ENCODE measurements at places on chromosomes 4 and X. TPM values are rescaled to one million over a fixed set of nuclear protein-coding genes. Genes with fewer than 3 reads are reported as not detected.
A peak's percentile ranks its signal among the peaks of the same experiment; 100 is the strongest.

SPINK2 gene
- not detected for total RNA-seq

DNA sequence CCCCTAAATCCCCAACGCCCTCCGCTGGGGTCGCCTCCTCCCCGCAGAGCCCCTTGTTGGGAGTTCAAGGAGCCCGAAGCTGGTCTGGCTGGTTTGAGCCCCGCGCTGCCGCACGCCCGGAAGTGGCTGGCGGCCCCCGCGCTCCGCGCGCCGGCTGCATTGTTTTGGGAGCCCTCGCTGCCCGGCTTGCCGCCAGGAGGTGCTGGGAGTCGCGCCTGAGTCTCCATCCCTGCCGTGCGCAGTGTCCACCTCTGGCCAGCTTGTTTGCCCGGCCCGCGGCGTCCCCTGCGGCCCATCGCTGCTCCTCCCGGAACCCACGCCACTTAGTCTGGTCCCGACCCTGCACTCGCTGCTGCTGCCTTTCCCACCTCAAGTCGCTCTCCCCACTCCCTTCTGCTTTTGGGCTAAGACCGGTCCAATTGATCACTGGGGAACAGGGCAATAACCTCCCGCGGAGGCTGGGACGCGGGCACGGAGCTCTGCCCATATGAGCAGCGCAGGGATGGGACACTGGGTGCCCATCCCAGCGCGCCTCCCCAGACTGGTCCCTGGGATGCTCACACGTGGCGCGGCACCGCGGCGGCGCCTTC, 2.2 kb upstream of the SFRP2 start:
- no peaks in the 10 kb centered on the region for H3K36me3 ChIP-seq
- no peak overlapping the region for H3K27ac ChIP-seq
- H3K4me1 ChIP-seq: peaks cover 6% of the 10 kb centered on the region

DNA sequence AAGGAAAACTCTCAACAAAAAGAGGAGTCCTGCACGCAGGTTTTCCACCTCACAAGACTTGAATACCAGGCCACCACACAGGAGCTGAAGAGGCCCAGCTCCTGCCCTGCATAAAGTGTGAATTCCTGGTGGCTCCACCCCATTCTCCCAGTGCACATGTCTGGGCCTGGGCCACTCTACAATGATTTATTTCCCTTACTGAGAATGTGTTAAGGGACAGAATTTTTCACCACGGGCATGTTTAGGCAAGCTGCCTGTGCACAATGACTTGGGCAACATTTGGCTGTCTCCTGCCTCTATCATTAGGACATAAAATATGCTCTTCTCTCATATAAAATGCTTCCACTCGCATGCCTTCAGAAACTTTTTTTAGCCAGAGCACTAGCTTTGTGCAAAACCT, 197.1 kb downstream of the SLC7A11 start:
- H3K27ac ChIP-seq: no peak overlapping the region
- H3K4me3 ChIP-seq: no peak overlapping the region
- no peaks in the 10 kb centered on the region for H3K27me3 ChIP-seq
- no peak for DNase-seq

DNA sequence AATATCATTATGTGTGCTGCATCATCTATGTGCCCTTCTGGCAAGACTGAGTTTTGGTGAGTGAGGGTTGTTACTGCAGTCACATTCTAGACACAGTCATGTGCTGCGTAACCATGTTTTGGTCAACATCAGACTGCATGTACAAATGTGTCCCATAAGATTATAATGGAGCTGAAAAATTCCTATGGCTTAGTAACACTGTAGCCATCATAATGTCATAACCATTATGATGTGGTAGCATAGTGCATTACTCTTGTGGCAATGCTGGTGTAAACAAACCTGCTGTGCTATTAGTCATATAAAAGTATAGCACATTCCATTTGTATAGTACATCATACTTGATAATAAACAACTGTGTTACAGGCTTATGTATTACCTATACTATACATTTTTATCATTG, 198.1 kb upstream of the NUDT6 start:
- H3K36me3 ChIP-seq: no peaks in the 10 kb centered on the region
- no peaks in the 10 kb centered on the region for H3K27me3 ChIP-seq
- no peak overlapping the region for H3K4me3 ChIP-seq

PLXNA3 gene
- total RNA-seq: 2.1 TPM

PROM1 gene
- 24.6 TPM for total RNA-seq

- H3K27me3 ChIP-seq: no peaks in the 10 kb centered on the region
- DNase-seq: no peak
- H3K27ac ChIP-seq: no peak overlapping the region
- H3K4me1 ChIP-seq: no peaks in the 10 kb centered on the region
These were observed 9.6 kb downstream of the XIAP start for GRCh38 chrX:123869488-123869887.

GRCh38 chrX:51144828-51145442, 187.7 kb upstream of the NUDT10 start:
- H3K4me3 ChIP-seq: no peak overlapping the region
- H3K27me3 ChIP-seq: peaks cover 4% of the 10 kb centered on the region
- DNase-seq: no peak

- H3K4me1 ChIP-seq: no peaks in the 10 kb centered on the region
- no peak for DNase-seq
- H3K27ac ChIP-seq: no peak overlapping the region
These were observed 229.9 kb upstream of the UGT8 start for GRCh38 chr4:114368751-114369150.

DNA sequence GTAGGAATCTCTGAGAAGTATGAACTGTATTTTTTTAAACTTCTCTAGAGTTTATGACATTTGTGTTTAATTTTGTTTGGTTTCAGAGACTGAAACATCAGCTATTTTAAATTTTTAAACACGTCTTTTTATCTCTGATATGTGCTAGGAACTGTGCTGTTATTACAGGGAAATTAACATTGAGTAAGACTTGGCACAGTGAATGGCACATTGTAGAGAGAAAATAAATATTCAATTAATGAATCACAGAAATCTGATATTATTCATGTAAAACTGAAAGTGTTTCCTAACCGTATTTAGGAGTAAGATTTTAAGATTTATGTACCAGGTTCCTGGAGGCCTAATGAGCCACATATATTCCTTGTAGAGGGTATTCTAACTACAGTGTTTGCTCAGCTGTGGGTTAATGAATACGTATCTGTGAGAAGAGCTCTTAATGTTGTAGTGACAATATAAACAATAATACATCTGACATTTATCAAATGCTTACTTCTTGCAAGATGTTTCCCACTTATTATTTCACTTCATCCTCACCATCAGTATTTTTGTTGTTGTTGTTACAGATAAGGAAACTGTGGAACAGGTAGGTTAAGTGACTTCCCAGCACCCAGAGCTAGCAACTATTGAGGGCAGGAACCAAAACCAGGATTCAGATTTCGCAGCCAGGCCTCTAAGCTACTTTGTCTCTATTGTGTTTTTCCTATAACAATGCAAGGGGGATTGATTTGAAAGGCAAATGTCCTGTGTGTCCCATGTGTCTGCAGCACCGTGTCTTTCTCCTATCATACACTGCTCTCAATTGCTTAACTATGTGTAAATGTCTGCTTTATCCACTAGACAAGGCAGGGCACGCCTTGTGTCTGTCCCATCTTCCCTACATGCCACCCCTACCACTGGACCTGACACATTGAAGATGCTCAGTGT, 121.1 kb upstream of the FAM9C start:
- H3K27ac ChIP-seq: peak overlapping the region; percentile 50
- no peak overlapping the region for H3K4me3 ChIP-seq
- no peaks in the 10 kb centered on the region for H3K36me3 ChIP-seq
- H3K4me1 ChIP-seq: no peaks in the 10 kb centered on the region

PHKA1 gene
- total RNA-seq: 9.0 TPM

GRCh38 chr4:38160487-38161207, 200.4 kb downstream of the PTTG2 start:
- peak overlapping the region; percentile 61 for H3K27ac ChIP-seq
- no peaks in the 10 kb centered on the region for H3K36me3 ChIP-seq
- no peak overlapping the region for H3K4me3 ChIP-seq
- no peaks in the 10 kb centered on the region for H3K27me3 ChIP-seq

DCLK2 gene
- 0.29 TPM for total RNA-seq

RNF150 gene
- total RNA-seq: 58.2 TPM

- H3K27me3 ChIP-seq: no peaks in the 10 kb centered on the region
- no peak overlapping the region for H3K4me3 ChIP-seq
- H3K27ac ChIP-seq: no peak overlapping the region
- no peak for DNase-seq
These were observed 482.1 kb upstream of the CPEB2 start for GRCh38 chr4:14520171-14520570.

CENPVL2 gene
- total RNA-seq: not detected

GRCh38 chr4:96558466-96558865, 718.6 kb downstream of the PDHA2 start:
- no peaks in the 10 kb centered on the region for H3K27me3 ChIP-seq
- H3K4me3 ChIP-seq: no peak overlapping the region
- H3K27ac ChIP-seq: no peak overlapping the region
- no peaks in the 10 kb centered on the region for H3K4me1 ChIP-seq
- H3K36me3 ChIP-seq: no peaks in the 10 kb centered on the region

ZCCHC18 gene
- 7.2 TPM for total RNA-seq

TRIM60 gene
- total RNA-seq: not detected

TFE3 gene
- total RNA-seq: 45.6 TPM

DNA sequence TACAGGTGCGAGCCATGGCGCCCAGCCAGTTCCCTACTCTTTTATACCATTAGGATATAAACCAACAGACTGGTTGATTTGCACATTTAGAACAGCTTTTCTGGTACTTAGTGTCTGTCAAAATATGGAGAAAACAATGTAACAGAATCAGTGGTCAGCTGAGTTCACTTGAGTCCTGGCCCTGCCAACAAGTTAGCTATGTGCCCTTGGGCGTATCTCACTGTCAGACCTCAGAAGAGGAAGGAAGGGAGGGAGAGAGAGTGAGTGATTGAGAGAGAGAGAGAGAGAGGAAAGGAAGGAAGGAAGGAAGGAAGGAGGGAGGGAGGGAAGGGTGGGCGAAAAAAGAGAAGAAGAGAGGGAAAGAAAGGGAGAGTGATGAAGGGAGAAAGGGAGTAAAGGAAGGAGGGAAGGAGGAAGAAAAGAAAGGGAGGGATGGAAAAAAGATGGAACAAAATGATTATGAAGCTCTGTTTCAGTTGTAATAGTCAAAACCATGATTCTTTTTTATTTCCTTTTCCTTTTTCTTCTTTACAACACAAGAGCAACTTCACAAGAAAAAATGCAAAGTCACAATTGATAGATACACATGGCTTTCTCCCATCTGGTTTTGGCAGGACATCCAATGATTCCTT, 55.7 kb upstream of the PDGFRA start:
- H3K4me1 ChIP-seq: no peaks in the 10 kb centered on the region
- no peak overlapping the region for H3K27ac ChIP-seq
- H3K4me3 ChIP-seq: no peak overlapping the region
- no peak for DNase-seq
- H3K36me3 ChIP-seq: no peaks in the 10 kb centered on the region
- no peaks in the 10 kb centered on the region for H3K27me3 ChIP-seq

GRCh38 chr4:7676398-7676922, 241.7 kb upstream of the PSAPL1 start:
- no peak for DNase-seq
- no peak overlapping the region for H3K4me3 ChIP-seq
- H3K27me3 ChIP-seq: no peaks in the 10 kb centered on the region
- no peak overlapping the region for H3K27ac ChIP-seq
- H3K4me1 ChIP-seq: no peaks in the 10 kb centered on the region

ETFDH gene
- 30.1 TPM for total RNA-seq

GRCh38 chr4:182823576-182823975, 93.6 kb downstream of the DCTD start:
- DNase-seq: no peak
- H3K27ac ChIP-seq: no peak overlapping the region

MAGEA8 gene
- total RNA-seq: not detected

CTAG2 gene
- not detected for total RNA-seq

- H3K27me3 ChIP-seq: no peaks in the 10 kb centered on the region
- no peaks in the 10 kb centered on the region for H3K4me1 ChIP-seq
- no peaks in the 10 kb centered on the region for H3K36me3 ChIP-seq
- no peak overlapping the region for H3K4me3 ChIP-seq
- H3K27ac ChIP-seq: no peak overlapping the region
These were observed 440.0 kb downstream of the PCDH7 start for GRCh38 chr4:31160146-31160545.

DNA sequence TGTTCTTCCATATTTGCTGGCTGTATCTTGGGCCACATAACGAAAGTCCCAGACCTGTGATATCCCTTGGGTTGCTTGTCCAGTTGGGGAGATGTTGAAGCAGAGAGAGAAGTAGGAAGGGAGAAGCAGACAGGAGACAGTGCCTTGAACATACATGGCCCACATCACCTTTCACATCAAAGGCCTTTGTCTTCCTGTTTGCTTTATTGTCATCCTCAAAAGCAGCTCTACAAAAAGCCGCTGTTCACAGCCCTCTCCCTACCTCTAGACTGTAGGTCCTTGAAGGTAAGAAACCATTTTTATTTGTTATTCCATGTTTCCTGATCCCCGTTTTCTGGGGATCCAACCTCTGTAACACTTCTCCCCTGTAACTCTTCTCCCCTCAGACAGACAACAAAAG, 14.9 kb downstream of the USP26 start:
- H3K4me1 ChIP-seq: no peaks in the 10 kb centered on the region
- DNase-seq: no peak
- no peaks in the 10 kb centered on the region for H3K27me3 ChIP-seq
- H3K4me3 ChIP-seq: no peak overlapping the region
- no peak overlapping the region for H3K27ac ChIP-seq
- no peaks in the 10 kb centered on the region for H3K36me3 ChIP-seq

GRCh38 chrX:50756276-50756675, 57.7 kb downstream of the SHROOM4 start:
- no peaks in the 10 kb centered on the region for H3K36me3 ChIP-seq
- DNase-seq: no peak
- no peak overlapping the region for H3K4me3 ChIP-seq
- no peaks in the 10 kb centered on the region for H3K27me3 ChIP-seq
- H3K4me1 ChIP-seq: no peaks in the 10 kb centered on the region

GRCh38 chr4:98423009-98423408, 161.8 kb downstream of the RAP1GDS1 start:
- DNase-seq: no peak
- H3K27ac ChIP-seq: peak overlapping the region; percentile 40
- H3K27me3 ChIP-seq: no peaks in the 10 kb centered on the region
- H3K4me3 ChIP-seq: no peak overlapping the region
- no peaks in the 10 kb centered on the region for H3K4me1 ChIP-seq

DNA sequence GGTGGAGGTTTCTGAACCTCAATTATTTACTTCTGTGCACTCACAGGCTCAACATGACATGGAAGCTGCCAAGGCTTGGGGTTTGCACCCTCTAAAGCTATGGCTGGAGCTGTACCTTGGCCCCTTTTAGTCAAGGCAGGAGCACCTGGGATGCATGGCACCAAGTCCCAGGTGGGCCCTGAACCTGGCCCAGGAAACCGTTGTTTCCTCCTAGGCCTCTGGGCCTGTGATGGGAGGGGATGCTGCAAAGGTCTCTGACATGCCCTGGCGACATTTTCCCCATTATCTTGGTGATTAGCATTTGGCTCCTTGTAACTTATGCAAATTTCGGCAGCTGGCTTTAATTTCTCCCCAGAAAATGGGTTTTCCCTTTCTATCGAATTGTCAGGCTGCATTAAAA, 726.1 kb upstream of the POU3F4 start:
- no peaks in the 10 kb centered on the region for H3K36me3 ChIP-seq
- H3K4me3 ChIP-seq: no peak overlapping the region
- H3K27ac ChIP-seq: no peak overlapping the region
- no peaks in the 10 kb centered on the region for H3K4me1 ChIP-seq
- DNase-seq: no peak

PCDH7 gene
- 68.7 TPM for total RNA-seq

- DNase-seq: no peak
- no peaks in the 10 kb centered on the region for H3K4me1 ChIP-seq
- no peaks in the 10 kb centered on the region for H3K27me3 ChIP-seq
- no peak overlapping the region for H3K4me3 ChIP-seq
These were observed 6.0 kb downstream of the PTPN13 start for GRCh38 chr4:86600007-86600653.

Measured in uterus (tissue), 4 donors.